ENCODE measurements at places on chromosomes 2 and 18.
A peak's percentile ranks its signal among the peaks of the same experiment; 100 is the strongest.

DNA sequence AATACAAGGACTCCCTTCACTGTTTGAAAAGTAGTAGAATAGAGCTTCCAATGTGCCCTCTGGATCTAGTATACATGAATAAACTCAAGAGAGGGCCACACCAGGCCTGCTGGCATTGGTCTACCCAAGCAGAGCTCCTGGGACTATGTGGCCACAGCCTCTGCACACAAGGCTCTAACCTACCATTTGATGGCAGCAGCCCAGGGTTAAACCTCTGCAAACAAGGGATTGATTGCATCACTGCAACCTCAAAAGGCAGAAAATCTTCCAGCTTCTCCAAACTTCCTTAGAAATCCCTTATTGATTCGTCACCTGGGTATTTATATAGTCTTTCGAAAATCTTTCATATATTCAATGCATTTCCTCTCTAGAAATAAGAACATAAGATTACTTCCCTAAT is 147.6 kb upstream of the SETBP1 start:
- DNase-seq: no peak

GRCh38 chr2:99928470-99929053 is 213.8 kb downstream of the AFF3 start:
- DNase-seq: peak; percentile 40

GRCh38 chr2:223901854-223902253 is 43.3 kb downstream of the WDFY1 start:
- no peak for DNase-seq

GRCh38 chr2:227411990-227412350 is 24.2 kb upstream of the SCYGR1 start:
- no peak for DNase-seq

DNA sequence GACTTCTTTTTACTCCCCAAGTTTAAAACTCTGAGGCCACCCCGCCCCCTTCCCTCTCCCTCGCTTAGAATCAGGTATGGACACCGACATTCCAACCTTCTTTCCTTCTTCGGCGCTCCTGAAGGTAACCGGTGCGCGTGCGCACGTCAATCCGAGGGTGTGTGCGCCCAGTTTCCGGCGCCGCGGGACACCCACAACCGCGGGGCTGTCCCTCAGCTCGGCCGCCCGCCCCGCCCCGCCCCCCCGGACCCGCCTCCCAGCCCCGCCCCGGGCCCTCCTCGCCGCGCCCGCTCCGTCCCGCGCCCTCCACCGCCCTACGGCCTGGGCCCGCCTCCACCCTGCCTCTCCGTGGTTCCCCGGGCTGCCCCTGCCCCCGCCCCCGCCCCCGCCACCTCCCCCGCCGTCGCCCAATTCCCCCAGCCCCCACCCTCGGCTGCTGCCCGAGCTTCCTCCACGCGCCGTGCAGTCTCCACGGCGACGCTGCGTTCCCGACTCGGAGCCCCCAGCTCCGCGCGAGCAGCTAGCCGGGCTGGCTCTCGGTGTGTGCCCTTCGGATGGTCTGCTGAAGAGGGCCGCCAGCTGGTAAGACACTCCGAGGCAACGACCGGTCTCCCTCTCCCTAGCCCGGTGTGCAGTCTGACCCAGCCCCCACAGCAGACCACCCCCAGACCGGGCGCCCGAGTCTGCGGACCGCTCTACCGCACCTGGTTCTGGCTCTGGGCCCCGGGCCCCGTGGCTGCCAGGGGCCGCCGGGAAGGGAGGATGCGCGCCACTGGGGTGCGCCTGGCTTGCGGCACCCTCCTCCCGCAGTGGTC is 635 bp downstream of the ERICH2 start:
- peak; percentile 36 for DNase-seq

GRCh38 chr2:43605079-43605655 is 9.3 kb upstream of the THADA start:
- DNase-seq: peak; percentile 19

- no peak for DNase-seq
Measured at GRCh38 chr2:25872134-25872533, 6.2 kb downstream of the ASXL2 start.

DNA sequence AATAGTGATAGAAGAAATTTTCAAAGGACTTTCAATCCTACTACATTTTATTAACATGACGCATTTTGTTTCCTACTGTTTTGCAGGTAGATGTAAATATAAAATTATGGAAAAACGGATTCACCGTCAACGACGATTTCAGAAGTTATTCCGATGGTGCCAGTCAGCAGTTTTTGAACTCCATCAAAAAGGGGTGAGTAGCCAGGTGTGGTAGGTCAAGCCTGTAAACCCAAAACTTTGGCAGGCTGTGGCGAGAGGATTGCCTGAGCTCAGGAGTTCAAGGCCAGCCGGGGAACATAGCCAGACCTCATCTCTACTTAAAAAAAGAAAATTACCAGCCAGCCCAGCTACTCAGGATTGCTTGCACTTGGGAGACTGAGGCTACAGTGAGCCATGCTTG is 33.0 kb upstream of the MFSD2B start:
- no peak for DNase-seq

- DNase-seq: no peak
Measured at GRCh38 chr2:133434959-133435668, 133.1 kb downstream of the NCKAP5 start.

DNA sequence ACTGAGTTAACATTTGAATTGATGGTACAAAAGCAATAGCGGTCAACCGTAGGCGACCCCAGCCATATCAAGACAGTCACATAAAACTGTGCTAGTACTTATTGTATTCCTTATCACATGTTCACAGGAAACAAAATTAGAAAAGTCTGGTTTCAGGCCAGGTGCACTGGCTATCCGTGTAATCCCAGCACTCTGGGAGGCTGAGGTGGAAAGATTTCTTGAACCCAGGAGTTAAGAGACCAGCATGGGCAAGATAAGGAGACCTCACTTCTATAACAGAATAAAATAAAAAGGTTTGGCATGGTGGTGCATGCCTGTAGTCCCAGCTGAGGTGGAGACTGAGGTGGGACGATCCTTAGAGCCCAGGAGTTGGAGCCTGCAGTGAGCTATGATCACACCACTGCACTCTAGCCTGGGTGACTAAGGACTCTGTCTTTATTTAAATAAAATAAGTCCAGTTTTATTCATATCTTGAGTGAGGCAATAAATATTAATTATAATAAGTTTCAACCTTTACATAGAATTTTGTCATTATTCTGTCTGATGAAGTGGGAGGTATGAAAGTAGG is 84.1 kb upstream of the RGPD4 start:
- no peak for DNase-seq

DNA sequence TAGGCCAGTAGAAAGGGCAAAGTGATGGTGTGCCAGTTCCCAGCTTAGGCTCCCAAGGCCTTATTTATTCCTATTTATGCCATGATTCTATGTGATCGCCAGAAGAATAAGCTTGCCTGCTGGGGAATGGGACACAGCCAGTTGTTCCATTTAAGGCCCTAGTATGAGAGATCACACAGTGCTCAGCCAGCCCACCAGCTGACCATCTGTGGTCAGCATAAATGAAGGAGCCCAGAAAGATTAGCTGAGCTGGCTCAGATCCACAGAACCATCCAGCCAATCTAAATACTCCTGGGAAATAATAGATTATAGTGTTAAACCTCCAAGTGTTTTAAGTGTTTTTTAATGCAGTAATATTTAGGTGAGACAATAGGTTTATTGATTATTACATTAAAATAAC is 12.6 kb upstream of the L3MBTL4 start:
- DNase-seq: no peak

- no peak for DNase-seq
Measured at GRCh38 chr2:137237055-137237454, 471.7 kb downstream of the THSD7B start.

GRCh38 chr2:102289129-102289528 is 22.2 kb upstream of the IL1RL1 start:
- no peak for DNase-seq

DNA sequence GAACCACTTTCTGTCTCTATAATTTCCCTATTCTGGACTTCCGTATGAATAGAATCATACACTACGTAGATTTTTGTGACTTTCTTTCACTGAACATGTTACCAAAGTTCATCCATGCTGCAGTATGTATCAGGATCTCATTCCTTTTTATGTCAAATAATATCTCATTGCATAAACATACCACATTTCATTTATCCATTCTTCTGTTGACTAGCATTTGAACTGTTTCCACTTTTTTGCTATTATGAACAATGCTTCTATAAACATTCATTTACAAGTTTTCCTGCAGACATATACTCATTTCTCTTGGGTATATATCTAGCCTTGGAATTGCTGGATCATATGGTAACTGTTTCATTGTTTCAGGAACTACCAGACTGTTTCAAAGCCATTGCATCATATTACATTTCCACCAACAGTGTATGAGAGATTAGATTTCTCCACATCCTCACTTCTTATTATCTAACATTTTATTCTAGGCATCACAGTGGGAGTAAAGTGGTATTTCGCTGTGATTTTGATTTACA is 186.2 kb downstream of the DYM start:
- DNase-seq: peak; percentile 9

GRCh38 chr18:58048081-58048642 is 4.1 kb downstream of the NEDD4L start:
- no peak for DNase-seq

- DNase-seq: no peak
Measured at GRCh38 chr18:22711192-22711685, 221.9 kb upstream of the RBBP8 start.

GRCh38 chr2:46814160-46814961 is 101.2 kb downstream of the MCFD2 start:
- DNase-seq: peak; percentile 65

DNA sequence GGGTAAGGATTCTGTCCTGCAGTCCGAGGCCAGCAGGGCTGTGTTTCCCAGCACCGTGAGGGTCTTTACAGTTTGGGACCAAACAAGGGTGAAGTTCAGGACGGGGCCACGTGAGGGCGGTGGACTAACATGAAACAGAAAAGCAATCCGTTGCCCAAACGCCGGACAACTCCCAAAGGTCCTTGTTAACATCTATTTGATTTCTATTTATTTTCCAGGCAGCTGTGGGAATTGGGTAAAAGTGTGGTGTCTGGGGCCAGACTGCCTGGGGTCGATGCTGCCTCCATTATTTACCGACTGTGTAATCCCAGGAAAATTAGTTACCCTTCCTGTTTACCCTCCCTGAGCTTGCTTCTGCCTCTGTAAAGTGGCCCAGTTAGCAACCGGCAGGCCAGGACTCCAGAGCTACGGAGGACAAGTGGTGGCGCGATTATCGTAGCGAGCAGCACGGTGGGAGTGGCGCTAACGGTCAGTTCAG is 66.3 kb upstream of the TCF7L1 start:
- DNase-seq: no peak

DNA sequence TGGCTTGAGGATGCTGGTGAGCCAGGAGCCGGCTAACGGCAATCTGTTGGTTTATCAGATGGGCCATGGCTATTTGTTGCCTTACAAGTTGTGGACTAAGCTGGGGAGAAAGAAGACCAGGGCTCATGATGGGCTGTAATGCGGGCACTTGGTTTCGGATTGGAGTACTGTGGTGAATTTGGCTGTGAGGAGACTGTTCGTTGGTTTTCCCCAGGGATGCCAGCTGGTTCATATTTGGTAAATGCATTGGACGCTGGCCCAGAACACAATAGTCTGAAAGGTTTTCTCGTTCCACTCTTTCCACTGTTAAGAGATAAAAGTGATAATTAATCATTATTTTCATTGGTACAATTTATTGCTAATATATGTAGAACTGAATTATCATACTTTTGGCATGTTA is 108.9 kb downstream of the SATB2 start:
- DNase-seq: no peak

GRCh38 chr2:25996844-25997243 is 14.5 kb upstream of the KIF3C start:
- no peak for DNase-seq

GRCh38 chr2:206968134-206969086 is 29.1 kb downstream of the CPO start:
- no peak for DNase-seq

DNA sequence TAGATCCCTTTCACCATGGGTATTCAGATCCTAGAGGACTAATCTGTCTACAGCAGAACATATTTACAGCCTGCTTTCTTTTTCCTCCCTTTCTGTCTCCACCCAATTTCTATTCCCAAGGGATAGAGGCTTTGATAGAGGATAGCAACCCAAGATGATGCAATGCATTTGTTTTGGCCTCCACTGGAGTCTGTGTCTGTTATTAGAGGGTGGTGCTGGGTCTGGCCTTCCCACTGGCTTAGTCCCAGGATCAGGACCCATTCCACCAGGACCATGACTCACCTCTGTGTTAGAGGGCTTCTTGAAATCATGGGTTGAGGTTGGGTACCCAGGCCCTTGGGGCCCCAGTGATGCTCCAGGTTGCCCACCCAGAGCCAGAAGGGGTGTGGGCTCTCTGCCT is 239.7 kb upstream of the TNP1 start:
- DNase-seq: no peak

GRCh38 chr2:69099541-69099940 is 86.6 kb downstream of the ANTXR1 start:
- DNase-seq: no peak

DNA sequence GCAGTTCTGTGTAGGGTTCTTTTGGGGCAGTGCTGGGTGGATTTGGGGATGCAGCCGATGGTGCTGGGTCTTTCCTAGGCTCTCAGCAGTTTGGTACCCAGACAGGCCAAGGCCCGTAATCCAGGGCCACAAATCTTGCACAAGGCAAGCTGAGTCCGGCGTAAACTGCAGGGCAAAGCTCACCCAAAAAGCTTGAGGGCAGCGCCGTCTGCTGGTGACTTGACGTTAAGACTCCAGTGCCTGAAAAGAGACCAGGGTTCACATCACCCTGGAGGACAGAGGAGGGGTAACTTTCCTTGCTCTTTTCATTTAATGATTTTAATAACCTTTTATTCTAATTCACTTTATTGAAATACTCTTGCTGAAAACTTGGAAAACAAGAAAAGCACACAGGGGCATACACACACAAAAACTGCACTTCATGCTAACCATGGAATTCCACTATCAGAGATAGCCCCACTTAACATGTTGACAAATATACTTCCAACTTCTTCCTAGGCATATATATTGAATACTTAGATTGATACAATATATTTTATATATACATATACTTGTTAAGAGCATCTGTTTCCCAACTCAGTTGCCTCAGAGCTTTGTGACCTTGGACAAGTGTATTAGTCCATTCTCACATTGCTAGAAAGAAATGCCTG is 38.9 kb downstream of the CNGA3 start:
- peak; percentile 90 for DNase-seq

DNA sequence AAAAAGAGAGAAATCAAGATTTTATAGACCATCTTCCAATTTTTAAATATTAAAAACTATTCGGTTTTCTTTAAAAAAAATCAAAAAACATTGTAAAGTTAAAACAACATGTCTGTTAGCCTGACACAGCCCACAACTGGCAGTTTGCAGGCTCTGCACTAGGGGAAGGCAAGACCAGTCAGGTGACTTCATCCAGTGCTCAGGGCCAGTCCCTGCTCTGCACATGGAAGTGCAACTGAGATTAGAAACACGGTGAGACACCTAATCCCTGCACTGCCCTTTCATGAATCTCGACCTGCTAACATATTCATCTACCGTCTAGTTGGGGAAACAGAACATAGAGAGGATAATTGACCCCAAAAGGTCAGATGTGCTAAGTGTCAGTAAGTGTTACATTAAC is 135.2 kb downstream of the BARD1 start:
- DNase-seq: no peak

Data from inflammatory macrophage treated with lipopolysaccharide for 1 hour (primary cell).